CD4-positive, CD25-positive, alpha-beta regulatory T cell (primary cell): ENCODE measurements at places on chromosomes 11 and 22. TPM values are rescaled to one million over a fixed set of nuclear protein-coding genes. Genes with fewer than 3 reads are reported as not detected.

- no peak for DNase-seq
These were observed 20.1 kb upstream of the PEX26 start for GRCh38 chr22:18057568-18058209.

DNA sequence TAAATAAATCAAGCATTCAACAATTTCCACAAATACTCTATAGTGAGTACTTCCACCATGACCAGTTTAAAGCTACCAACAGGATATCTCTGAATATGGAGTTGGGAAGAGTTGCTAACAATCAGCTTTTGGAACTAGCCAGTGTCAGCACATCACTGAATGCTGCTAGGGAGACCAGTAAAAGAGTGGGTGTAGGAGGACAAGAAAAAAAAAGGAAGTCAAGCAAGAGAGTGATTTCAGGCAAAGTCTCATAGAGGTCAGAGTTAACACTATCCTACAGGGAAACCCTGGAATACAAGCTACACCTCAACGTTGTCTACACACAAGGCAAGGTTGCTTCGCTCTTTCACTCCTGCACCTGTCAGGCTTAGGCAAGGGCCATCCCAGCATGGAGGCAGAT lies 24.2 kb downstream of the EIF3F start:
- no peak for DNase-seq

DNA sequence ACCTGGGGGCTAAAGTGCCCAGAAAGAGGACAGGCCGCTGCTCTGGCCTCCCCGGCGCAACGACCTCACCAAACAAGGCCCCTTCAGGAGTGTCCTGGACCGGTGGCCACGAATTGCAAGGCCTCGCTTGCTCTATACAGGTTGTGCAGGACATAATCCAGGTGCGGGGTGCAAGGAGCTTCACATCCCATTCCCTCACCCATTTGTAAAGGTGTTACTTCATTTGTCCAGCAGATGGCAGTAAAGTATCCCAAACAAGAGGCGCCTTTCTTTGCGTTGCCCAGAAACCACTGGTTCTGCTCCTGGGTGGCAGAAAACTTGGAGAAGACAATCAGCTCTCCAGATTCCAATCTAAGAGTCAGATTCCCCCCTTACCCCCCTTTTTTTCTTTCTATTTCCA lies 35.9 kb upstream of the PRDM11 start:
- DNase-seq = peak; percentile 73

DNA sequence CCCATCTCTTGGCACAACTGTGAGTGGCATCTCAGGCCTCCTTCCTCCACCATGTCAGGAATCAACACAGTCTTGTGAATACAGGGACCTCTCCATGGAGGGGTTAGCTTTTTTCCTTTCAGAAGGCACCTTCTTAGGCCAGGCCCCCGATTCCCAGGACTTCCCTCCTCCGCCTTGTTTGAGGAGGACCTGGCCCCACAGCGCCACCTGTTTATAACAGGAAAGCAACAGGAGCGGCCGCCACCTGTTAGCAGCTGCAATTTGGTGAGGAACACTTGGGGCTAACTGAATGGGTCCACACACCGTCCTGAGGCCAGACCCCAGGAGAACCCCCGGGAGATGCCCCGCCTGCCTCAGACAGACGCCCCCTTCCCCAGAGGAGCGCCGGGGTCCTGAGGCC lies 3.8 kb upstream of the PKP3 start:
- DNase-seq = no peak

- DNase-seq = no peak
These were observed 3.7 kb upstream of the OR6X1 start for GRCh38 chr11:123757976-123758375.

ACRV1 gene
- total RNA-seq = not detected

GRCh38 chr22:23257889-23258825 lies 77.8 kb downstream of the BCR start:
- no peak for DNase-seq

BACE1-AS gene
- 7.2 TPM for total RNA-seq

DNA sequence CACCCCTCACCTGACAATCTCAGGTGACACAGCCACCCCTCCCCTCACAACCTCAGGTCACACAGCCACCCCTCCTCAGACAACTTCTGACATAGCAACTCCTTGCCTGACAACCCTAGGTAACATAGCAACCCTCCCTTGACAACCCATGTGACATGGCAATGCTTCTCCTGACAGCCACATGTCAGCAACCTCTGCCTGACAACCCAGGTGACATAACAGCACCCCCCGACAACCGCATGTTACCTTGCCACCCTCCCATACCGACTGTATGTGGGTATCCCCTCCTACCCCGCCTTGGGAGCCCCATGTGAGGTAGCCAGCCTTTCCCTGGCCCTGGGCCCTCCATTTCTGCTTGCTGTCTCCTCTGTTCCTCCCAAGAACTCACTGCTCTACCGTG lies 77.7 kb upstream of the B3GAT1 start:
- no peak for DNase-seq

KRTAP5-7 gene
- total RNA-seq = not detected

GRCh38 chr22:32904044-32904443 lies 102.5 kb downstream of the TIMP3 start:
- no peak for DNase-seq

- DNase-seq = no peak
These were observed 588.5 kb upstream of the ARHGAP42 start for GRCh38 chr11:100098560-100098959.

GRCh38 chr11:29996016-29996415 lies 20.8 kb downstream of the KCNA4 start:
- no peak for DNase-seq

DNA sequence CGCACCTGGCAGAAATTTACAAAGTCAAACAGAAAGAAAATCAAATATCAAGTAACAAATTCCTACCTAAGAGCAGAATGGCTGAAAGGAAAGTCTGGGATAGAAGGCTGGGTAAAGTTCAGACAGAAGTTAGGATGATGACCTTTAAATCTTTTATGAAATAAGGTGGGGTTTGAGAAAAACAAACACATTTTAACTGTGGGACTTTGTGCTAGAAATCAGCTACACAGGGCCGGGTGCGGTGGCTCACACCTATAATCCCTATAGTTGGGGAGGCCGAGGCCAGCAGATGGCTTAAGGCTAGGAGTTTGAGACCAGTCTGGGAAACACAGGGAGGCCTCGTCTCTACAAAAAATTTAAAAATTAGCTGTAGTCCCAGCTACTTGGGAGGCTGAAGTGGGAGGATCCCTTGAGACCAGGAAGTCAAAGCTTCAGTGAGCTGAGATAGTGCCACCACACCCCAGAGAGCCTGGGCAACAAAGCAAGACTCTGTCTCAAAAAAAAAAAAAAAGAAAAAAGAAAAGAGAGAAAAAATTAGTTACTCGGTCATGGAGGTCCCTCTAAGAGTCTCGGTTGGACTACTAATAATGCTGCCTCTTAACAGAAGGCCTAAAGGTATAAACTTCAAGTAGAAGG lies 119.7 kb upstream of the BID start:
- DNase-seq = no peak

GRCh38 chr22:22779213-22779612 lies 108.4 kb upstream of the IGLL5 start:
- no peak for DNase-seq

- no peak for DNase-seq
These were observed 349.4 kb downstream of the METTL15 start for GRCh38 chr11:28457481-28458065.

ZBTB16 gene
- 8.5 TPM for total RNA-seq

GRCh38 chr11:30879322-30880005 lies 293.3 kb upstream of the MPPED2 start:
- no peak for DNase-seq

DNA sequence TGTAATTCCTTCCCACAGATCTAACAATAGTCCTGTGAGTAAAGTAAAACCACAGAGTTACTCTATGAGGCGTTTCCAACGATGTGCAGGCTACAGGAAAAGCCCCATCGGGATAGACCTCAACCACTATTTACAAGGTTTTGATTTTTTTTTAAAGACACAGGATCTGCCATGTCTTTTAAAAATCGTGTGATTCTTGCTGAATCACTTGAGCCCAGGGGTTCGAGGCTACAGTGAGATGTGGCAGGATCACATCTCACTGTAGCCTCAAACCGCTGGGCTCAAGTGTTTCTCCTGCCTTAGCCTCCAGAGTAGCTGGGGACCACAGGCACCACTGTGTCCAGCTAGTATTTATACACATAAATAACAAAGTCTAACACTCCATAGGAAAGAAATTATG lies 7.8 kb downstream of the TAF1D start:
- DNase-seq = no peak

DNA sequence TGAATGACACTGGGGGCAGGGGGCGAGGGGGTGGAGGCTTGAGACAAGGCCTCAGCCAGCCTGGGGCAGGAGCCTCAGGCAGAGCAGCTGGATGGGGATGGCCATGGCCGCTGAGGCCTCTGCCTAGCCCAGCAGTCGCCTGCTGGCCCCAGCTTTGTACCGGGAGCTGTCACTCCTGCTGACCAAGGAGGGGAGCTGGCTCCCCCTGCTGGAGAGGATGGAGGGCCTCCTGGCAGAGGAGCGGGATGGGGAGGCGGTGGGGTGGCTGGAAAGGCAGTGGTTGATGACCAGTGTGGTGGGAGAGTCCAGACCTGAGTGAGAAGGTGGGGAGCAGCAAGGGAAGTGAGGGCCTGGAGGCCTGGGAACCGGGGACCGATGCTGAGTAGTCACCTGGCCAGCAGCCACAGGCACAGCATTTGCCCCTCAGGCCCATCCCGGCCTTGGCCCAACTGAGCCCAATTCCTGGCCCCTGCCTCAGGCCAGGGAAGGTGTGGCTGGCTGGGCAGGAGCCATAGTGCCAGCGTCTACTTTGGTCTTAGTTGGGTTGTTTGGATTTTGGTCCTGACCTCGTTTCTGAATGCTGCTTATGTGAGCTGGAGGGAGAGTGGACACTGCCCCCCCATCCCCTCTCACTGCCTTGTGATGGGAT lies 6.0 kb upstream of the SUSD2 start:
- peak; percentile 56 for DNase-seq

DNA sequence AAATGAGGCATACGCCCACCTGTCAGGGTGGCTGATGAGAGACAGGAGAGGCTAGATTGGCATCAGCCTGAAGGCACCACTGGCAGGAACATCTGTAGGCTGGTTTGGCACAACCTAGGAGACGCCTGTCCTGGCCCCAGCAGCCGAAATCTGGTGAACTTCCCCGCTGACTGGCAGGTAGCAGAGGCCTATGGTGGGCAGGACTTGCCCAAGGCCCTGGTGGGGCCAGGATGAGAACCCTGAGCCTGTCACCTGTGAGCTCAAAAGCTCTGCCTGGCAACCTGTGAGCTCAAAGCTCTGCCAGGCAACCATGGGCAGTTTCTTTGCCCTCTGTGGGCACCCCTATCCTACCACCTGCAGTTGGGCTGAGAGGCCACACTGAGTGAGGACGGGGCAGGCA lies 2.5 kb downstream of the DERL3 start:
- DNase-seq = no peak

CCDC15 gene
- total RNA-seq = 0.64 TPM

GRCh38 chr11:30292545-30292944 lies 30.4 kb upstream of the ARL14EP start:
- no peak for DNase-seq

DNA sequence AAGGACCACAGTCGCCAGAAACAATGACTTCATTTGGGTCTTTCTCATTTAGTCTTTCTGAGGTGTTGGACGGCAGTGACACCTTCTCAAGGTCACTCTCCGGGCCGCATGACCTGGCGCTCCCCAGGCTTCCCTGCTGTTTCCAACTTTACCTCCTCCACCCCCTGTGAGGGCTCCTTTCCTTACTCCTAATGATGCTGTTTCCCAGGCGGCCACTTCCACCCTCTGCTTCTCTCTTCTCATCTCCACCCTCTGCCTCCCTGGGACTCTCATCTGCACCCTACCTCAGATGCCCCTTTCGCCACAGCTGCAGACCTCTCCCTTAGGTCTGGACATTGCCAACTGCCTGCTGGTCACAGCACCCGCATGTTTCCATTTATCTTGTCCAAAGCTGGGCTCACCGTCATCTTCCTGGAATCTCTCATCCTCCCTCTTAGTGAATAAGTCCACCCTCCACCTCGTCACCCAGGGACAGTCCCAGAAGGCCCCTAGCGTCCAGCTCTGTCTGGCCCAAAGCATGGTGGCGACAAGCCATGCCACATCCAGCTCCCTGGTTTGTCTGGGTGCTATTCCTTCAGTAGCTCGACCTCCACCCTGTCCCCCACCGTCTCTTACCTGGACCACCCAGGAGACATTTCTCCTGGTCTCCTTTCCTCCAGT lies 113.8 kb downstream of the BUD13 start:
- DNase-seq = no peak

KDM4D gene
- total RNA-seq = 0.25 TPM

DNA sequence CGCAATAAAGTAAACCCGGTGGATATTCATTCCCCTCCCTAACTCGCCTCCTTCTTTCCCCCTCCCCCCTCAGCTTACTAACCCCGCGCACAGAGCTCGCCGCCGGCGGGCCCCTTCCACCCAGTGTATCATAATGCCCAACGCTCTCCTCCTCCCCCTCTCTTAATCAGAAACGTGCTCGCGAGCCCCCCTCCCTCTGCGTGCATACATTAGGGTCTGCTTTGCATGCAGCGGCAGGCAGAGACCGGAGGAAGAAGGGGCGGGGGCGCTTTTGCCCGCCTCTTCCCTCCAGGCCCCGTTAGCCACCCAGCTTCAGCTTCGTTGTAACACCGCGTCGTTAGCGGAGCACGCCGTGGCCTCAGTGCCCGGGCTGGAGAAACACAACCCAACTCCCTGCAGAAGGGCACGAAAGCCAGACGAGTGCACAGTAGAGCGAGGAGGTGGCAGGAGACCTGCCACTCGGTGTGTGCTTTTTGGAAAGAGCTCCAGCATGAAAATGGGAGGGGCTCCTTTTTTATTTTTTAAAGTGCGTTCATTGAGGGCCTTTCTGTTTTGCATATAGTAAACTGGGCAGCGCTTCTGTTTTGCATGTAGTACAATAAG lies 901 bp upstream of the KMT2A start:
- DNase-seq = peak; percentile 86

GRCh38 chr11:128201009-128201408 lies 386.3 kb downstream of the ETS1 start:
- no peak for DNase-seq

UCP3 gene
- total RNA-seq = 5.6 TPM

DNA sequence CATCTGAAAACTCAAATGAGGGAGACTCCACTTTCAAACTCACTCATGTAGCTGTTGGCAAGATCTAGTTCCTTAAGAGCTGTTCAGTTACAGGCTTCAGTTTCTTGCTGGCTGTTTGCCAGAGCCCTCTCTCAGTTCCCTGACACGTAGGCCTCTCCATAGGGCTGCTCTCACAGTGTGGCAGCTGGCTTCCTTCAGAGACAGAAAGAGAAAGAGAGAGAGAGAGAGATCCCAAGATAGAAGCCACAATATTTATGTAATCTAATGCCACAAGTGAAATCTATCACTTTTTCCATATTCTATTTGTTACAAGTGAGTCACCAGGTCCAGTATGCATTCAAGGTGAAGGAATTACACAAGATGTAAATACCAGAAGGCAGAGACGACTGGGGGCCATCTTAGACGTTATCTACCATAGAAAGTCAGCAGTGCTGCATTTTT lies 168.8 kb downstream of the RCN1 start:
- no peak for DNase-seq

GRCh38 chr11:46270684-46271083 lies 6.8 kb upstream of the CREB3L1 start:
- no peak for DNase-seq
